ENCODE measurements at places on chromosomes 2 and 18.
A peak's percentile ranks its signal among the peaks of the same experiment; 100 is the strongest.

DNA sequence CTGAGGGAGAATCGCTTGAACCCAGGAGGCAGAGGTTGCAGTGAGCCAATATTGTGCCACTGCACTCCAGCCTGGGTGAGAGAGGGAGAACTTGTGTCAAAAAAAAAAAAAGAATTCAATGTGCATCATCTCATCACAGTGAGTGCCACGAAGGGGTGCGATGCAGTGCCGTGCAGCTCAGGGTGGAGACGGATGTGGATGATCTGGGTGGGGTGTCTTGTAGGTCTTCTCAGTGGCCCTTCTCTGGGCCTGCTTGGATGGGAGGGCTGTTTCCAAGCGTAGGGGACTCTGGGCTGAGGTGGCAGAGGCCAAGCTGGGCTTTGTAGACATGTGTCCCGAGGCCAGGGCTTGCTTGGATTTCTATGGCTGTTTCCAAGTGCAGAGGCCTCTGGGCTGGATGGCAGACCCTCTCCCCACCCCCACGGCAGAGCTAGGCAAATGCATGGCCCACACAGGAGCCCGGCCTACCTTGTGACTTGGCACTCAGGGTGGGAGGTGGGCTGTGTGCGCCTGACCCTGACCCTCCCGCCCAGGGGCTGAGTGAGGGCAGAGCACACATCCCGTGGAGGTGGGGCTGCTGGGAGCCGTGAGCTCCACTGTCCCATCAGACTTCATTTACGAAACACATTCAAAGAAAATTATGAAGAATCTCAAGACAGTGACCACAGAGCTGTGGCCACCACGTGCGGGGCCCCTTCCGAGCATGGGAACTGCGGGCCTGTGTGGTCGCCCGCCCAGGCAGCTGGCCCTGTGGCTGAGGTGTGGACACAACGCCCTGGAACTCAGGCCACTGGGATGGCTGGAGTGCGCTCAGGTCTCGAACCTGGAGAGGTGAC, 76.4 kb downstream of the ASB1 start:
- DNase-seq = no peak

DNA sequence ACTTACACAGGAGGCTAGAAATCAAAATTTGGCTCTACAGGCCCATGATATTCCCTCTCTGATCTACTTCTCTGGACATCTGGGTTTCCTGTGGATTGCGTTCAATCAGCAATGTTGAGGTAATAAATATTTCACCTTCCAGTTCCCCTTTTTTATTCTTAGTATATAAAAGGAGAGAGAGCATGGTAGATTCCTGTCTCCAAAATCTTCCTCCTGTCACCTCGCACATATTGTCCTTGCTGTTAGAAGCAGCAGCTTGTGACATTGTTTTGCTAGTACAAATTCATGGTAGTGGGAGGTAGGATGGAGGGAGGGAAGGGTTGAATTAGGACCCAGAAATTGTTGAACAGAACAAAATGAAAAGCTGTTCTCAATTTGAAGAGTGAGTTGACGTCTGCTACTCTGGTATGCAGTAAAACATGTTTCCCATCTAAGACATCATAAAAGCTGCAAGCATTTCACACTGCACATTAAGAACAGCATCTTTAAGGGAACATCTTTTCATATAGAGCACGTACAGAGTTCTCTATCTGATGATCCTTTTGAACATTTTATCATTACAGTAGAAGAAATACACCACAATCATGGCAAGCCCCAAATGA, 156.4 kb downstream of the RDH14 start:
- no peak for DNase-seq

- no peak for DNase-seq
These were observed 274.7 kb downstream of the RNF144A start for GRCh38 chr2:7191932-7192331.

DNA sequence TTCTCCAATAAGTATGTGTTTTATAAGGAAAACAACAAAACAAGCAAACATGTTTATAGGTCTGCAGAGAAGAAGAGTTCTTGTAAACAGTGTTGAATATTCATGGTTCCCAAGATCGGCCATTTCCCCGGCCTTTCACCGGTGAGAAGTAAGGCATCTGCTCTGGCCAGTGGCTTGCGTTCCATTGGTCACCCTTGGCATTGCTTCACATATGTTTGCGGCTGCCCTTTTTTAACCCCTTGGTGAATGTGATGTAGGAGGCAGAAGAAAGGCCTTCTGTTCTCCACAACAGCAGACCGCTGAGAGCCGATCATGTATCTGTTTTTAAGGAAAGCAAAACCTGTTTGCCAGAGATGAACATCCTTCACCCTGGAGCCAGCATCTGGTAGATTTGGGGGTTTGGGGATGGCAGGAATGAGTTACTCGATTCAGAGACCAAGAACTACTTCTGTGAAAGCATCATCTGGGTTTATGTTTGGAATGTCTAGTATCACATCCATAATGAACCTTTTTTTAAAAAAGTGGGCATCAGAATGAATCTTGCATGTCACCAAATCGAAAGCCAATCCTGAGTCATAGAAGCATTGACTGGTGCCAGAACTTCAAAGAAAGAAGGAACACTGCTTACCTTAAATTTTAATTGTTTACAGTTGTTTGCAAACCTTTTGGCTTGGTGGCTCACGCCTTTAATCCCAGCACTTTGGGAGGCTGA, 112.3 kb downstream of the AGAP1 start:
- no peak for DNase-seq

DNA sequence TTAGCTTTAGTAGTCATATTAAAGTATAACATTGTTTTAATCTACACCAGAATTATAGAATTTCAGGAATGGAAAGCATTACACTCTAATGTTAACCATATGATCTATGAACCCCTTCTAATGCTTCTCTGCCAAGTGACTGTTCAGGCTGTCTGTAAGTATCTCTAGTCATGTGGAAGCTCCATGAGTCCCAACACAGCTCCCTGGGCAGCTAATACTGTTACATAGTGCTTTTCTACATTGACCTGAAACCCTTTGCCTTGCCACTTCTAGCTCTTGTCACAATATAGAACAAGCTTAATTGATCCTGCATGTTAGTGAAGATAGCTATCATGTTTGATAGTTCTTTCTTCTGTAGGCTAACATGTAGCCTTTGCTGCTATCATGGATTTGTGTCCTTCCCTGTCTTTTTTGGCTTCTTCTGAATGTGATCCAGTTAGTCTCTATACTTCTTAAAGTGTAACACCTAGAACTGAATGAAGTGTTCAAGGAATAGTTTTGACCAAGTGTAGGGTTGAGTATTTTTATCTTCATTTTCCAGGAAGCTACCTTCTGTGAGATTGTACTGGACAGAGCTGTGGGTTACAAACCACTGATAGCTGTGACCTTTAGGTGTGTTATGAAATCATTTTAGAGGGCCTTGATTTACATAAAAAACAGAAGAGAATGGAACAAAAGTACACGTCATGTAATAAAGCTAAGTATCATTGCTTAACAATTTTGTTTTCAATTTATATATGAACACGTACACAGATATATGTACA, 23.7 kb downstream of the BABAM2 start:
- no peak for DNase-seq

DNA sequence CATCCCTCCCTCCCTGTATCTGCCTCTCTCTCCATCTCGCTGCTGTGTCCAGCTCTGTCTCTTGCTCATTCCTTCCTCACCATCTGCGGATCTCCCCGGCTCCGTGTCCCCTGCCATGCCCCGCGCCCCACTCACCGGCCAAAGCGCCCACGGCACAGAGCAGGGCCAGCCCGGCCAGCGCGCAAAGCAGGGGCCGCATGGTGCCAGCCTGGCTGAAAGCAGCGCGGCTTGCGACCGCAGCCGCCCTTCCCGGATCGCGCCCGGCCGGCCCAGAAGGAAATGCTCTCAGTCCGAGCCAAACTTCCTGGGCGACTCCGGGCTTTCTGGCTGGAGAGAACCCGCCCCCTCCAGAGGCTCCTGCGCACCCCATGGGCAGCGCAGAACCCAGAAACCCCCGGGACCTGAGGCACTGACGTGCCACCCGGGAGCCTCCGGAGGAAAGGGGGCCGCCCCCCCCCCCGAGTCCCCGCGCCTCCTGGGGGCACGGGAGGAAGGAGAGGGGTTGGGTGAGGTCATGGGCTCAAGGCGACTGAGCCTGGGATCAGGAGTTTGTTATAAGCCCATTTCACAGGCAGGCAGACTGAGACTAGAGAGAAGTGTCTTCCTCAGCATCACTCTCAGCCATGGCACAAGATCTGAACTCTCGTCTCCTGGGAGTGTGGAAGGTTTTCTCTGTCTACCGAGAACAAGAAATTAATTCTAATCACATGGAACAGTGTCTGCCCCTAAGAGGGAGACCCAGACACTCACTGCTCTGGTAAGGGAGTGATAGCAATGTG, 45.2 kb upstream of the RAB6C start:
- DNase-seq = no peak

DNA sequence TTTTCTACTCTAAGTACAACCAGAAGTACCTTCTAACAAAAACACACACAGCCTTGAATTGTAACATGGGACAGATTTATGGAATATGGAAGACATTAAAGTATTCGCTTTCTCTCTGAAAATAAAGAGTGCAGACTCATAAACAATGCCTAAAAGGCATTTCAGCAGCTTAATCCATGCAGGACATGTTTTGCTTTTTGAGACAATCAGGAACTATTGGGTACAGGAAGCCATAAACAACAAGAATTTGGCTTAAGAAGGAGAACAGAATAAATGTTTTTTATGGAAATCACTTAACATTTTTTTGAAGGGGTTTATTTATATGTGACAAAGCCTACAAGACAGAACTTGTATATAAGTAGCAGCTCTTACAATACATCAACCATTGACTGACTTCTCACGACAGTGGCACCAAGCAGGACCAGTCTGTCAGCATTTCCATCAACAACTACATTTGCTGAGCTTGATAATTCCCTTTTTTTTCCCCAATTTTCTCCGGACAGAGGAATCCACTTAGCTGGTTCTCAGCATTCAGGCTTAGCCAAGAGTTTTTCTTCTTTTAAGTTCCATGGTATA, 140.1 kb downstream of the EXOC6B start:
- no peak for DNase-seq

GRCh38 chr2:15115776-15116175, 445.4 kb downstream of the NBAS start:
- DNase-seq = no peak

GRCh38 chr18:30908381-30908780, 134.2 kb downstream of the DSC3 start:
- DNase-seq = peak; percentile 3

- DNase-seq = no peak
These were observed 10.2 kb downstream of the NMUR1 start for GRCh38 chr2:231519975-231520555.

DNA sequence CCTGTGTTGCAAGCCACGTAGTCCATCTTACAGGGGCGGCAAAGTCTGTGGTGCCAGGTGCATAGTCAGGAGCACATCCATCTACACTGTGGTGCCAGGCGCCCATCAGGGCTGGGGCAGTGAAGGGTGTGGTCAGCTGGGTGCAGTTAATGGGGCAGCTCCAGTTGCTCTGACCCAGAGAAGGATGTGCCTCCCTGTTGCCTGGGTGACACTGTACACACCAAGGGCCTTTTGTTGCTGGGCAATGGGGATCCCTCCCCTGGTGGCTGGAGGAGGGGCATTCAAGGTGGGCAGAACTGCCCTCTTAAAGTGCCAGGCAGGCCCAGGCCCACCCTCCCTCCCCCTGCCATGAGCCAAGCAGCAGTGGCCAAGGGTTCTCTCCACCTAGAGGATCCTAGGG, 28.3 kb upstream of the IMP4 start:
- DNase-seq = no peak

GRCh38 chr2:62826141-62826540, 120.6 kb downstream of the EHBP1 start:
- DNase-seq = no peak

- no peak for DNase-seq
These were observed 120.2 kb downstream of the RPIA start for GRCh38 chr2:88811681-88812080.

- DNase-seq = no peak
These were observed 14.0 kb downstream of the REEP1 start for GRCh38 chr2:86323273-86324021.

DNA sequence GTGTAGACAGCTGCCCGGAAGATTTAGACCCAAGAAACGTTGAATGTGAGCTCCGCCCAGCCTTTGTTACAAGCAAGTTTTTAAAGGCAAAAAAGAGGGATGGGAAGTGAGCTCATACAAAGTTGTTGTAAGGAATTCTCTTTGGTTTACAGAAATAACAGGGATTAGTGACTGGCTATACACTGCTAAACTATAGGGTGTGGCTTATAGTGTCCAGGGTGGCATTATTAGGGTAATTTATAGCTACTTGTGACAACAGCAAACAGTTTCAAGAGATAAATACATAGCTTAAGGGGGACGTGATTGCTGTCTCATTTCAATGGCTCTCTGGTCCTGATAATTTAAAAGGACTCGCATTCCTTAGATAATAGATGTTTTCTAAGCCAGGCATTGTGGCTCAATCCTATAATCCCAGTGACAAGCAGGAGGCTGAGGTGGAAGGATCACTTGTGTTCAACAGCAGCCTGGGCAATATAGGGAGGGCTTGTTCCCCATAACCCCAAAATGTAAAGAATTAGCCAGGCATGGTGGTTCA, 66.5 kb upstream of the TGIF1 start:
- DNase-seq = no peak

- DNase-seq = no peak
These were observed 60.5 kb upstream of the ST3GAL5 start for GRCh38 chr2:85949280-85949679.

DNA sequence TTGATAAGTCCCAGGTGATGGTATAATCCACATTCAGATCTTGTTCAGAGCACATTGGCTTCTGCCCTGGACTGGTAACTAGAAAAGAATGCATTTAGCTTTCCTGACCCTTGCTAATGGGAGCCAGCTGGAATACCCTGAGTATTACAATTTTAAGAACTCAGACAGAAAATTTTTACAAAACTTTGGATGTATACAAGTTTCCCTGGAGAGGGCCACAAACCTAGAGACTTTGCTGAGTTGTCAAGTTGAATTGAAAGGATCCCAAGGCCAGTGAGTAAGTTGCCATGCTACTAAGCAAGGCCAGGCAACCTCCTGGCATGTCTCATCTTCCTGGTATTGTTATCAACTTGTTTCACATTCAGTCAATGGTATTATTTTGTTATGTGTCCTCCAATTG, 20.0 kb upstream of the NABP1 start:
- no peak for DNase-seq

GRCh38 chr2:54396107-54396506, 60.0 kb upstream of the SPTBN1 start:
- DNase-seq = no peak

DNA sequence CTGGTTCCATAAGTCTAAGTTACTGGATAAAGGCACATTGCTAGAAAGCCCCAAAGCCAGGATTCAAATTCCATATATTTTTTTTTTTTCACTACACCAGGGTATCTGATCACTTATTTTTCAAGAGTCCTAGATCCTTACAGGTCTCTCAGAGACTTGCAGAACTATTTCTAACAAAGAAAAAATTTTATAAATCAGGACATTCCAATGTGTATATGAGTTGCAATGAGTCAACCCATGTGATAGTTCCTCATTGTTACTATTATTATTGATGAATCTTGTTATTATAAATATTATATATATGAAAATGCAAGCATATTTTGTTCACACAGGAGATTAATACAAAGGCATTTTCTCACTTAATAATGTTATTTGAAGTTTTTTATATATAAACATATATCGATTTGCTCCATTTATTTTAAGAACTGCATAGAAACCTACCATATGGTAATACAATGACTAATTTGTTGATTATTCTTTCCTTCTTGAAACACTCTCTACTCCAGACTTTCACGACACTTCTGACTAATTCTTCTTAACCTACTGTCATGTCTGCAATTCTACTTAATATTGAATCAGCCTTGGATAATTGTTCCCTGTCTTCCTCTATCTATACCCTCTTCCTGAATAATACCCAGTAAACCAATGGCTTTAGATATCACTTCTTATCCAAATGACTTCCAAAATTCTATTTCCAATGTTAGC, 968.4 kb upstream of the NRXN1 start:
- no peak for DNase-seq
